ENCODE measurements at places on chromosomes 12 and 14.

- no peak for DNase-seq
These were observed 1026.9 kb upstream of the FOXG1 start for GRCh38 chr14:27739657-27740156.

- no peak for DNase-seq
These were observed 295.8 kb upstream of the SEL1L start for GRCh38 chr14:81829447-81829846.

DNA sequence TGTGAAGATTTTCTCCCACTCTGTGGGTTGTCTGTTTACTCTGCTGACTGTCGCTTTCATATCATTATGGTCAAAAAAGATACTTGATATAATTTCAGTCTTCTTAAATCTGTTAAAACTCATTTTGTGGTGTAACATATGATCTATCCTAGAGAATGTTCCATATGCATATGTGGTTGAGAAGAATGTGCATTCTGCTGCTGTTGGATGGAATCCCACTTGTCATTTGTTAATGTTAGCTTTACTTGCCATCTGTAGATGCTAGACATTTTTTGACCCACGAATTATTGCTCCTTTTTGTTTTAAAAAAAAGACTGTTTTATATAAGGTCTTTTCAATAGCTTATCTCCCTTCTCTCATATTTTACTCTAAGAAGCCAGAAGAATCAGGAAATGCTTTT is 26.3 kb upstream of the OR5AU1 start:
- DNase-seq: no peak

DNA sequence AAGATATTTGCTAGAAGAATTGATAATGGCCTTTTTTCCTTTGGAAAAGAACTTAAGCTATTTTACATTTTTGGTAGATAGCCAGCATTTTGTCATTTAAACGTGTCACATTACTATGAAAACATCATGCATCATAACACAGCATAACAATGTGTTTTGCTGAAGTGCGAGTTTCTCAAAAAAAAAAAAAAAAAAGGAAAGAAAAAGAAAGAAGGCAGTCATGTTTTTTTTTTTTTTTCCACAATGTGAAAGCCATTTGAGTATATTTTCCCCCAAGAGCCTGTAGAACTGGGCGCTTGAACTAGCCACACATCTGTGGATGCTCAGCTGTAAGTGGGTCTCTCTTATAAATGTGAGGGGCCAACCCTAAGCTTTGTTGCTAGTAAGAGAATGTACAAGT is 300.1 kb downstream of the AKAP6 start:
- no peak for DNase-seq

GRCh38 chr12:66072135-66072534 is 58.4 kb downstream of the LLPH start:
- no peak for DNase-seq

DNA sequence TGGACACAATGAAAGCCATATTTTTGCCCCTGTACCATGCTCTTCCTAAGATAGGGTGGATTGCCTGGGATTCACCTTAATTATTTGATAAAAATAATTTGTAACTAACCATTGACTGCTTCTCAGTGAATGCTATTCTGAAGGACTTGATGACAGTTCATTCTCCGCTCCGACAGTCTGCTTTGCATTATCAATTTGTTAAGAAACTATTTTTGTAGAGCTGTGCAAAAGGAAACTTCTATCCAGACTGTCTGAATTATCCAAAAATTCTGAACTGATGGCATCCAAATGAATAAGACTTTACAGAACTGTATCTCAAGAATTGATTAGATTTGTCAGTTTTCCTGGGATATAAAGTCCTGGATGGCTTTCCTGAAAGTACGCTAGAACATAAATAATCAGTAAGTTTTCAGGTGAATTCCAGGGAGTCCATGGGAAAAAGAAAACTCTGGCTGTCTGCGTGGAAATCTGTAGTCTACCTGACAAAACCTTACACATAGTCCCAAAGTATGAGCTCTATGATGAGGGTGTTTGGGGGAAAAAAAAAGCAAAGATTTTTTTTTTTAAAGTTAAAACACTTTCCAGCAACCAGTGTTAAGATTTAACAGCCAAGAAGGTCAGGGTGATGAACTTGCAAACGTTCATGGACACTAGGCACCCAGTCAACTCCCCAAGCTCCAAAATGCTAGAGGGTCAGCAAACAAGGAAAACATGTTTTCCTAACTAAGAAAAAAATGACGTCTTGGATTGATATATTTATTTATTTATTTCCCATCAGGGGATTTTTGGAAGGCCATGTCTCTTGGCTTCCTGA is 291.1 kb upstream of the TBX3 start:
- DNase-seq: no peak

GRCh38 chr12:130715150-130715997 is 725 bp downstream of the RIMBP2 start:
- no peak for DNase-seq
